ENCODE measurements at places on chromosomes 4 and X.

GRCh38 chrX:18010253-18010652 is 149.2 kb upstream of the RAI2 start:
- DNase-seq = no peak

- peak; percentile 76 for DNase-seq
These were observed 200.3 kb upstream of the MAB21L2 start for GRCh38 chr4:150381609-150382008.

DNA sequence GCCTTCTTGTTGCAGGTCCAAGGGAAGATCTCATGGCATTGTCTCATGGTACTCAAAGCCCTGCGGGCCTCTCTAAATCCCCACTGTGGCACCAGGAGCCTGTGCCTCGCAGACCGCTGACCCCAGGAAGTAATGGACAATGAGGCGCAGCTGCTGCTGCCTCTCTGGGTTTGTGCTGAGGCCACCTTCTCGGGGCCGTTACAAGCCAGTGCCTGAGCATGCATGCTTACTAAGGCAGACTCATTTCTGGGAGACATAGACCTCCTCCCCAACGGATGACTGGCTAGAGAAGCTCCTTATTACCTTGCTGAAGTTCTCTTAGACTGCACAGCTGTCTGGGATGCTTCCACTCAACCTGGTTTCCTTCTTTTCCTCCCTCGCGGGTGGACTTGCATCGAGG is 1.3 kb downstream of the BDH2 start:
- no peak for DNase-seq

- DNase-seq = peak; percentile 40
These were observed 25.9 kb downstream of the CFAP299 start for GRCh38 chr4:80361329-80361900.

- peak; percentile 33 for DNase-seq
These were observed 32.9 kb downstream of the HOPX start for GRCh38 chr4:56648021-56648823.
